ENCODE measurements at places on chromosomes 4 and X. TPM values are rescaled to one million over a fixed set of nuclear protein-coding genes. Genes with fewer than 3 reads are reported as not detected.

- no peak for DNase-seq
Measured at GRCh38 chr4:82519072-82519471, 42.7 kb downstream of the TMEM150C start.

GRCh38 chr4:27429364-27429871 lies 568.8 kb downstream of the STIM2 start:
- DNase-seq, result no peak

GRCh38 chrX:133609166-133609565 lies 193.9 kb upstream of the GPC4 start:
- no peak for DNase-seq

- DNase-seq, result no peak
Measured at GRCh38 chr4:79197275-79198009, 128.4 kb downstream of the NAA11 start.

DNA sequence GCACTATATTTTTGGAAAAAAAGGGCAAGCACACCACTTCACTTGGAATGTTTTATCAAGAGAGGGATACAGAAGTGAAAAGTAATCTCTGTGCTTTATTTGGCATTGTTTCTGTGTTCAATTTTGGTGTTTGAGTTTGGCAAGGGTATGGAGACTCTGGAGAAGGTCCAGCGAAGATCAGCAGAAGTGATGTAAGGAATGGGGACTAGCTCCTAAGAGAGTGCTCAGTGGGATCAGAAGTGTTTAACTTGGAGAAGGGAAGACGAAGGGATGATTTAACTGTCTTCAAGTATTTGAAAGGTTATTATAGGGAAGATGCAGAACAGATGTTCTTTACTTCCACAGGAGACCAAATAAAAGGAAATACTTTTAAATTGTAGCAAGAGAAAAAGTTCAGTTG lies 74.3 kb downstream of the CFAP299 start:
- no peak for DNase-seq

DNA sequence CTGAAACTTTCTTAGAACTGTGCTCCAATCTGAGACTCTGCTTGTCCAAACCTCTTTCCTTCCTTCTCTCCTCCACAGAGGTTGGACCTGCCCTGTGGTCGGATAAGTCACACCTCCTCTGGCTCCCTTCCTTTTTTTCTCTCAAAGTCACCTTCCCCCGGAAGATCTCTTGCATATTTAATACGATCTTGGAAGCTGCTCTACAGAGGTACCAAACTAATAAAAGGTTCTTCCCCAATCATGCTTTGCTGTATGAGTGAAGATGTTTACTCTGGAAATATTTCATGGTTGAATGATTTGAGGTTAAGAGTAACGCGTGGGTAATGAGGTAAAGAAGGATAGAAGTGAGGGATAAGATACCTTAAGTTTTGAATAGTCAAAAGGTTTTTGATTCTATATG lies 166.0 kb downstream of the ATG4A start:
- DNase-seq, result no peak

DNA sequence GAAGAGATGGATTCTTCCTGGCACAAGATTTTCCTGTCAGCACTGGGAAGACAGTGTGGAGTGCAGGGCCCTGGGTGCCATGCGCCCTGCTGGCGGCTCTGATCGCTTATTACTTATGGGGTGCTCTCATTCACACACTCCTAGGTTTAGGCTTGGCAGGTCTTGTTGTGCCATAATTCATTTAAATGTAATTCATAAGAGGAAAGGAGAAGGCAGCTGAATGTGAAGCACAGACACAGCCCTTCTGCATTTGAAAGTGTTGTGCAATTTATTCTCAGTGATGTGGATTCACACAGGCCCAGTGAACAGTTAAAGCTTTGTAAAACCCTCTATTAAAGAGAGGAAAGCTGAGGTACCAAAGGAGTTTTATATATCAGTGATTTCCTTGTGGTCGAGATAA lies 249.7 kb downstream of the C4orf33 start:
- no peak for DNase-seq

DNA sequence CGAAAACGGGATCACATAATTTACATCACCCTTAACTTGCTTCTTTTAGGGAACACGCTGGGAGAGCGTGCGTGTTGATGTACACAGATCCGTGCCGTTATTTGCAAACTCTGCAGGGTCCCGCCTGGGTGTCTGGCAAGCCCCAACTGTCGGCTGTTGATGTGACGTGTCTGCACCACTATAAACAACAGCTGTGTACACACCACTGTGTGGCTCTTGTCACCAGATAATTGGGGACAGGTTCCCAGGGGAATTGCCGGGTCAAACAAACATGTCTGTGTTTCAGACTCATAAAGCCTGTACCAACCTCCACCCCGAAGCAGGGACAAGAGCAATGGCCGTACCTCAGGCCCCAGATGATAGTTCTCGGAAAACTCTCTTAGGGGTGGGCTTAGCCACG lies 105.0 kb upstream of the AFAP1 start:
- DNase-seq, result no peak

GRCh38 chr4:139814323-139815015 lies 148.8 kb downstream of the MGST2 start:
- no peak for DNase-seq

DNA sequence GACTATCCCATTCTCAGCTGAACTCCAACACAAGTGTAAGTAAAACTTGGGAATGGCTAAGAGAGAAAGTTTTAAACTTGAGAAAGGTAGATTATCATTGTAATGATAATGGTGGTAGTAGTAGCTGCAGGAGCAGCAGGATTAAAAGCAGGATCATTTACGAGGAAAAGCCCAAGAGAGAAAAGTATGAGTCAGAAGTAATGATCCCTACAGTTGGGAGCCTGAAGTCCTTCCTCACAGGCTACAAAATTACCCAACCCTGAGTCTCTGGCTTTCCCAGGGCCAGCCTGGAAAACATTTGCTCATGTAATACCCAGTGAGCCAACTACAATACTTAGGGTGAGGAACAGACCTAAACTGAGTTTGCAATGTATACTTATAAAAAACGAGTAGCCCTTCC lies 4.4 kb upstream of the PRDM8 start:
- no peak for DNase-seq

GRCh38 chr4:47913861-47914219 lies 543 bp downstream of the NFXL1 start:
- DNase-seq, result peak; percentile 63

DNA sequence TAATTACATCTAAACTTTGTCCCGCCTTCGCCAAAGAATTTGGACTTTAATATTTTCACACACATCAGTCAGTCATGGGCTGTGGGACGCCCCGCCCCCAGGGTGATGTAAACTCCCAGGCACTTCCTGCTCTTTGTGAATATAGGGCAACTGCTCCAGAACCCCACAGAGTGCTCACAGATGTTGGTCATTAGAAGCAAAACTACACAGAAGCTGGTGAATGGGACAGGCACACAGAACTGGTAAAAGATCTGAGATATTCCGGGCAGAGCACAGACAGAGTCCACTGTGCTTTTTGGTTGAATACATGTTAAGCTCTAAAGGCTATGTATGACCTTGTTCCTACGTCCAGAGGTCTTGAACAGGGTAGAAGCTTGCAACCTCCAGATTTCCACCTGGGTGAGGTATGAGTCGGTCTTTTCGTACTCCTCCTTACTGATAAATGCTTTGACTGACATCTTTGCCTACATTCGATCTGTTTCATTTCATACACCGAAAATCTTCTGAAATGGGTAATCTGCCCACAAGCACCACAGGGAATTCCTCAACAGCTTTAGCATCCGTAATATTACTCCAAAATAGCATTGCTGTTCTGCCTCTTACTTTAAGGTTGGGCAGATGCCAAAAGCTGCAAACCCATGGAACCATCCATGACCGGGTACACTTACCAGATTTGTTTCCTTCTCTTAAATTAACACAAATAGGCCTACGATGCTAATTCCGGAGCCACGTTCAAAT lies 144.6 kb downstream of the AMELX start:
- peak; percentile 63 for DNase-seq

SMAD1 gene
- 8.9 TPM for total RNA-seq

GPR143 gene
- not detected for total RNA-seq

MAGEA11 gene
- total RNA-seq, result not detected

TCEAL7 gene
- total RNA-seq, result 1.7 TPM

P2RY8 gene
- 1.6 TPM for total RNA-seq

ASB9 gene
- 0.70 TPM for total RNA-seq

FAAH2 gene
- total RNA-seq, result not detected

All from Right ventricle myocardium superior (tissue), 1 donor.